HEK293T (cell line): ENCODE measurements at places on chromosomes 7 and 10.

GRCh38 chr10:90530521-90530920, 327.3 kb downstream of the HTR7 start:
- no peak for DNase-seq

GRCh38 chr10:113175756-113176651, 226.0 kb downstream of the TCF7L2 start:
- no peak for DNase-seq

DNA sequence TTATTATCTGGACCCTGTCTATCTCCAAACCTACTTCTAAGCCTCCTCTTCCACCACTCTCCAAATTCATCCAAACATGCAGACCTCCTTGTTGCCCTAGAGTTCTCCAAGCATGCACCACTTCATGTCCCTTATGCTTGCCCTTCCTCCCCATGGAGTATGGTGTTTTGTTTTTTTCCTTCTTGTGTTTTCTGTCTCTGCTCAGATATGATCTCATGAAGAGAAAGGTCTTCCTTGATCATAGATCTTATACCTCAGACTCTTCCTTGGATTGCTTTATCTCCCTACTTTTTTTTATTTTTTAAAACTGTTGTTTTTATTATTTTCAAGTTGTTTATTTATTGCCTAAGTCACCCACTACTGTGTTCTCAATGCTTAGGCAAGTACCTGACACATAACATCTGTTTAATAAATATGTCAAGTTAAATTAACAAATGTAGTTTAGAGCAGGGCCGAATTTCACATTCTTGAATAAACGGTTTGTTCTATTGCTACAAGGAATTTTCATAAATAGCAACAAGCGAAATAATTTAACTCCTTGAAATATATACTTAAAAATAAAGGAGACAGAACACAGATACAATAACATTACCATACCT, 84.5 kb downstream of the HGF start:
- no peak for DNase-seq

DNA sequence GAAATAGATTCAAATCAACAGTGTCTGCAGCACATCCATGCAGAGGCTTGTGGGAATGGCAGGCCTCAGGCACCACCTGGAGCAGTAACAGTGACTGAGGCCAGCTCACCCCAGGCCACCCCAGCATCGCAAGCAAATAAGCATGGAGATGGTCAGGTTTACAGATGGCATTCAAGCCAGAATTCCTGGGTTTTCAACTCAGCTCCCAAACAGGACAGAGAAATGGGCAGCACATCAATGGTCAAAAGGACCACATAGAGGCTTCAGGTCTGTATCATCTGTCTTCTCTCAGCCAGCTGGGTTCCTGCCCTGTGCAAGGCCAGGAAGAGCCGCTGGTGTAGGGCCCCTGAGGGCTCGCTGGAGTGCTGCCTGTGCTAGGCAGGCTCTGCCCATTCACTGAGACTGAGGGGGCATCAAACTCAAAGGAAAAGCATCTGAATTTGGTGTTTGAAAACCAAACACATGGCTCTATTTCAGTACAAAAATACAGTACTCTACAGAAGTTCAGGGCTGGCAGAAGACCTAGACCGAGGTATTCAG, 112.5 kb downstream of the KMT2E start:
- DNase-seq, result no peak

GRCh38 chr10:63115732-63116383, 17.3 kb upstream of the NRBF2 start:
- no peak for DNase-seq

DNA sequence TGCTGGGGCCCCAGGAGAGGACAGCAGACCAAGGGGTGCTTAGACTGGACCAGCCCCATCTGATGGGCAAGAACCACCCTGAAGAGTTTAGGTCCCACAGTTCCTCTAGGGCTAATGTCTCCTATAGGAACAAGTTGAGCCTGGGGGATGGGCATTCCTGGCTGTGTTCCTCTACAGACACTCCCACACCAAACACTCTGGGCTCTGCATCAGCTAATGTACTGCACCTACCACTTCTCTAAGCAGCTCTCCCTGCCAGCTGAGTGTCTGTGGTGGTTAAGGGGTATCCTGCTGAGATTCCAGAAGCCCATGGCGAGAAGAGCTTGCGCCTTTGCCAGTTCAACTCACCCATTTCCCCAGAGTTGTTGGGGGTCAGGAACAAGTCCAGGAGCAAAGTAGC, 284.1 kb upstream of the CSTF2T start:
- no peak for DNase-seq
